Mesenchymal stem cell (in vitro differentiated cells and primary cell): ENCODE measurements at places on chromosomes 1 and 21.

- peak; percentile 70 for DNase-seq
These were observed 175.5 kb downstream of the CLIC6 start for GRCh38 chr21:34844013-34844923.

- DNase-seq, result no peak
These were observed 26.0 kb downstream of the HMGCS2 start for GRCh38 chr1:119742677-119743076.

- peak; percentile 22 for DNase-seq
These were observed 160.7 kb downstream of the LEPR start for GRCh38 chr1:65581119-65581518.

- peak; percentile 20 for DNase-seq
These were observed 1.2 kb downstream of the MAN1A2 start for GRCh38 chr1:117368116-117369108.

- no peak for DNase-seq
These were observed 273.8 kb downstream of the FAM72C start for GRCh38 chr1:143698016-143698415.

- DNase-seq, result no peak
These were observed 6.5 kb downstream of the OR6P1 start for GRCh38 chr1:158563853-158564252.

DNA sequence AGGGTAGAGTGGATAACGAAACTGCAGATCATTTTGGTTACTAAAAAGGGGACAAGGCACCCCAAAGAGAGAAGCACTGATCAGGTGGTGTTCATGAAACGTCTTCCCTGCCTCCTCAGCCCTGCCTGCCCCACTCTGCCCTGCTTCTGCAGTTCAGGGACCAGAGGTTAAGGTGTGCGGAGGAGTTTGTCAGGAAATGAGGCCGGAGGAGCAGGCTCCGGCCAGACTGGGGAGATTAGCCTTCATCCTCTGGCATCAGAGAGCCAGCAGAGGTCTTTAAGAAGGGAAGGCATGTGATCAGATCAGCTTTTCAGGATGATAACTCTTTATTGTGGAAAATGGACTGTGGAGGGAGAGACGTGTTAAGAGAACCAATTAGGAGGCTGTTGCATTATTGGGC, 291.9 kb upstream of the NR5A2 start:
- DNase-seq, result no peak

- DNase-seq, result no peak
These were observed 65.2 kb upstream of the IFNLR1 start for GRCh38 chr1:24252185-24252780.

- DNase-seq, result no peak
These were observed 177.6 kb upstream of the HMCN1 start for GRCh38 chr1:185556561-185556960.

- DNase-seq, result no peak
These were observed 35.9 kb upstream of the TMEM52 start for GRCh38 chr1:1954831-1955441.

GRCh38 chr1:158552296-158552695, 1.9 kb downstream of the OR6Y1 start:
- DNase-seq, result no peak

DNA sequence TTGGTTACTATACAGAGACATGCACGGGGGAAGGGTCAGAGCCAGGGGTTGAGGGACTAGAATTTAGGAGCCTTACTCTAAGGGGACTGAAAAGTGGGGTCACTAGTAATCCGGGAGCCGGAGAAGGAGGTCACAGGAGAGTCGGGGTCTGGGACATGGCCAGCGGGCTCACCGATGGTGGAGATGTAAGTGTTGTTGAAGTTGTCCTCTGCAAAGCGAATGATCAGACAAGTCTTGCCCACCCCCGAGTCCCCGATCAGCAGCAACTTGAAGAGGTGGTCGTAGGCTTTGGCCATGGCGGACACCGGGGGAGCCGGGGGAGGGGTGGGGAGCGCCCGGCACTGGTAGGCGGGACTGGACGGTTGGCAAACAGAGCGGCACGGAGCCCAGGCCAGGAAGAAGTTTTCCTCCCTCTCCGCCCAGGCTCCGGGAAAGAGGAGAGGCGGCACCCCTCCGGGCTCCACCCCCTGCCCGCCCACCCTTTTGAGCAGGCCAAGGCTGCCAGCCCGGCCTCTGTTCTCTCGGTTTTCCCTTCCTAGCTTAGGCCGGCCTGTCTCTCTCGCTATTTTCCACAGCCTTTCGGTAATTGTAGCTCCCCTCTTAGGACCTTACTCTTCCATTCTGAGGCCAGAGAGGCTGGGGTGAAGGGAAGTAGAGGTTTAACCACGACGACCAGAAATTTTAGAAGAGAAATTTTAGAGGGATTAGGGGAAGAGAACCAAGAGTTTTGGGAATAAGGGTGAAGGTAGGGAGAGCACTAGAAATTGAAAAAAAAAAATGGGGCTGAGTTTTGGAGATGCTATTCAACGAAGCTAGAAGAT, at the start of gene RAB13:
Gene RAB13 (minus strand): TSS at position 399 of the 821 bp plus-strand sequence. CDS start 103 bp downstream, at position 296.
- DNase-seq, result peak; percentile 92

DNA sequence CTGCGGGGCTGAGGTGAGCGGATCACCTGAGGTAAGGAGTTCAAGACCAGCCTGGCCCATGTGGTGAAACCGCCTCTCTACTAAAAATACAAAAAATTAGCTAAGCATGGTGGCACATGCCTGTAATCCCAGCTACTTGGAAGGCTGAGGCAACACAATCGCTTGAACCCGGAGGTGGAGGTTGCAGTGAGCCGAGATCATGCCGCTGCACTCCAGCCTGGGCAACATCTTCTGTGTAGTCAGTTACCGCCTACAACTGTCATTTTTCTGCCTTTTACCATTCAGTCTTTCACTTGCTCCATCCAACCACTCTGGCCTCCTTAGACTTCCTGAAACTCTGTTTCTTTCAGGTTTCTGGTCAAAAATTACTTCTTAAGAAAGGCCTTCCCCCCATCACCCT, 2.2 kb downstream of the MYCBP start:
- no peak for DNase-seq

- DNase-seq, result peak; percentile 52
These were observed 12.4 kb downstream of the TNFRSF8 start for GRCh38 chr1:12075195-12076114.

DNA sequence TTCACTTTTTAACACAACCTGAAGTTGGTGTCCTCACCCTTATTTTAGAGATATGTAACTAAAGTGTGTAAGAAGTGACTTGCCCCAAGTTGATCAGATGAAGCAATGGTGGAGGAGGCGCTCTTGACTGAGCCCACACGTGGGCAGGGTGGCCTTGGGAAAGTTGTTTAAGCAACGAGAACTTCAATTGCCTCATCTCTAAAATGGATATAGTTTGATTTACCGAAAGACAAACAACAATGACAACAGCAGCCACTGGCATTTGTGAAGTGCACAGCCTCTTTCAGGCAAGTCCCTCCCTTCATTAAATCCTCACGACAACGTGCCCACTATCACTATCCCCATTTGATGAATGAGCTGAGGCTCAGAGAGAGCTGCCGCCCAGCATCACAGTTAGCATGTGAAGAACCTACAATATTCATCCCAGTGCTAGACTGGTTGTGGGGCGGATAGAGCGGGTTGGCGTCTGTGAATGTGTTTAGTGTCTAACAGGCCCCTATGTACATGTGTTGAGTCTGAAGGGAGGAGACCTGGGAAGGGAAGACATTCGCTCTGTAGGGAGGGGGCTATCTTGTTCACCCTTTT, 3.0 kb downstream of the IL22RA1 start:
- DNase-seq, result no peak

DNA sequence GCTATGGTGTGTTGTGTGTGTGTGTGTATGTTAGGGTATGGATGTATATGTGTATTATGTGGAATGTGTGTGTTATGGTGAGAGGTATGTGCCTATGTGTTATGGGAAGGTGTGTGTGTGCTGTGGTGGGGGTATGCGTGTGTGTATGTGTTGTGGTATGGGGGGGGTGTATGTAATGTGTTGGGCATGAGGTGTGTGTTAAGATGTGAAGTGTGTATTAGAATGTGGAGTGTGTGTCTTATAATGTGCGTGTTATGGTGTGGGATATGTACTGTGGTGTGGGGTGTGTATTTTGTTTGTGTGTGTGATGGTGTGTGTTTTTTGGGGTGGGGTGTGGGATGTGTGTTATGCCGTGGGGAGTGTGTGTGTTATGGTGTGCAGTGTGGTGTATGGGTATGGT, 242.5 kb downstream of the RHOU start:
- no peak for DNase-seq

DNA sequence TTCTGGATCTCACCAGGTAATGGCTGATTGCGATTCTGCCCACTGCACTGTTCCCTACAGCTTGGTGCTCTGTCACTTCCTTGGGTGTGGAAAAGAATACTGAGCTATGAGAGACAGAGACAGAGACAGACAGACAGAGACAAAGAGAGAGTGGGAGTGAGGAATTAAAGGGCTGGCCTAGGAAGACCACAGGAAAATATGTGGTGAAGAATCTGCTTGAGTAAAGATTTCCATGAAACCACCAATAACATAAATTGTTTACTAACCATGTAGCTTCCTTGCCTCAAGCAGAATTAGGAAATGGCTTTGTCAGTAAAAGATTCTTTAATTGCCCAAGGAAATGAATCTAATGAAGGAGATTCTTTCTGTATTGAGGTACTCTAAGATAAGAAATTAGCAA, 54.4 kb downstream of the MPZL1 start:
- peak; percentile 89 for DNase-seq

DNA sequence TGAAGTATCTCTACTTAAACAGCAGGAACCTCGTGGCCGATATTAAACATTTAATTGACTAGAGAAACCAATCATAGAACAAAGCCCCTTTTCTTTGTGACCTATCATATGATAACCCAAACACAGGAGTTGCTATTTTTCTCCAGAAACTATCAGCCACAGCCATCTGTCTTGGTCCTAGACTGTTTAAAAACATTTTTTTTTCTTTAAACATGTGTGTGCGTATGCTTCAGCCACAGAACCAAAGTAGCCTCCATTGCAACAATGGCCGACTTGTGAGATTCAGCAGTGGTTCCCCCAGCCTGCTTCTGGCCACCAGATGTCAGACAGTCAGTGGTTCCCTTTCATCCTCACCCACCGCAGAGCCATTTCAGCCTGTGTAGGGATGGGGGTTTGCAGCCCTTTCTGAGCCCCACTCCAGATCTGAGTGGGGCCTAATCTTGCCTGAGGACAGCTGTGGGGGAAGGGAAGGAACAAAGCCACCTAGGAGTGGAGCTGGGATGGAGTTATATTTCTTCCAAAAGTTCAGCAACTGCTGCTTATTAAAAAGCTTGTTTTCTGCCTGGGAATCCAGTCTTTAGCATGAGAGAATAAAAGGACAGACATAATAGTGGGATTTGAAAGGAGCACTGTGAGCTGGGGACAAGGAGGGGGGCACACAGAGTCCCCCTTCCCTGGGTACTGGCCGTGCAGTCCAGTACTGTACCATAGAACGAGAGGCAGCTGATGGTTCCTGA, 11.7 kb upstream of the IGSF3 start:
- no peak for DNase-seq

DNA sequence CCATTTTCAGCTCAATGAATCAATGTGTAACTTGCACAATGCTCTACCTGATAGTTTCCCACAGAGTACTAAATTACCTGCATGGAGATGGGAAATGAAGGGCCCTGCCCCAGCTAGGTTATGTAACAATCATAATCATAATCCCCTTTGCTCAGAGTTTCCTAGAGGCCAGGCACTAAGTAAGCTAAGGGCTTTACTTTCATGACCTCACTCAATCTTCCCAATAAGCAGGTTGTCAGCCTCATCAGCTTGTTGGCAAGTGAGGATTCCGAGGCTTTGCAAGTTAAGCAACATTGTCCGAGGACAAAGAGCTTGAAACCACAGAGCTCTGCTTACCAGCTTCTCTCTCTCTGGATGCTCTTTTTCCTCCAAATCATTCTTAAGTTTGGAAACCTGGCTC, 64.1 kb upstream of the NTPCR start:
- DNase-seq, result no peak

- DNase-seq, result no peak
These were observed 4.9 kb upstream of the S100A8 start for GRCh38 chr1:153395776-153396175.

GRCh38 chr1:194067772-194068171, 881.4 kb upstream of the B3GALT2 start:
- DNase-seq, result peak; percentile 13

DNA sequence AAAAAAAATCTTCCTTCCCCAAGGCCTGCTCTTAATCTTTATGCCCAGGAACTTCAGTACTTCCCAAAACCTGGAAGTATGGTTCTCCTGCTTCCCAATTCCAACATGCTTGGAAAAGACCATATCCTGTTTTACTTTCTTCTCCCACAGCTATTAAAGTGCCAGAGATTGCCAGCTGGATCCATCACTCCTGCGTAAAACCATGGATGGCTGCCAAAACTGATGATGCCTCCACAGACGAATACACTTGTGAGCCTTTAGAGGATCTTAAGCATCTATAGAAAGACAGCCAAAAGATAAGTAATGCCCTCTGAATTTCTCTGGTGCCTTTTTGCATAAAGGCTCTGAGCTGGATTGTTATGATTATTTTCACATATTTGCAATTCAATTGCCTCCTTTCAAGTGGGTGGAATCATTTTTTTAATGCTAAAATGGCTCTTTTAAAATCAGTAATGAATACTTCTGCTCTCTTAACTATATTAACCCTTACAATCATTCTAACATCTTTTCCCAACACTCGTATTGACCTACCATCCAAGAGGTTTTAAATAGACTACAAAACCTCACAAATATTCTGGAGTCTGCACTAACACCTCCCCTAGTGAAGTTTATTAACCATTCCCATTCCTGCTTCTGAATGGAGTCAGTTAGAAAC, 1807.8 kb downstream of the BRINP3 start:
- DNase-seq, result peak; percentile 7

GRCh38 chr1:1680031-1680911, 12.3 kb downstream of the SLC35E2B start:
- DNase-seq, result no peak

- no peak for DNase-seq
These were observed 19.8 kb downstream of the PGM1 start for GRCh38 chr1:63612971-63613370.

DNA sequence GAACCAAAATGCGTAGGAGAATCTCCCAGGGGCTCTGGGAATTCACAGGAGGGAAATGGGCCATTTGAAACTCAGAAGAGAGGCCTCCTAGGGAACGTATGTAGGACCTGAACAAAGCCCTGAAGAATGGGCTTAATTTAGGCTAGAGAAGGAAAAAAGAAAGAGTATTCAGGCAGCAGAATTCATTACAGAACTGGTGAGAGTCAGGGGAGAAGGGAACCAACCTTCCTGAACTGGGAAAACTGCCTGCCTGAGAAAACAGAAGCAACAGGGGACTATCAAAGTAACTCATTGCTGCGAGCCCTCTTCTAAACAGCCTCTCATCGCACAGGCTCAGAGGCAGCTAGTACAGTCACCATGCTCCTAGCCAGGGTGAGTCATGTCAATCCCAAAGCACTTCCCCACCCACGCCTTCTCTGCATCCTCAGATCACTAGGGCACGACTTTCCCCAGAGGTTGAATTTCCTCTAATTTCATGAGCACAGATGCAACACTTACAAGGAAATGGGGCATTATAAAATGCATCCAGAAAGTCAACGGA, 98.1 kb downstream of the ADSS2 start:
- peak; percentile 90 for DNase-seq

GRCh38 chr1:22709891-22710700, 543 bp upstream of the EPHB2 start:
- DNase-seq, result peak; percentile 76
